Stimulated activated CD4-positive, alpha-beta T cell treated with anti-CD3 and anti-CD28 coated beads, Interleukin-1b, Interleukin-23, amount 100 ng/mL, for 48 hours (primary cell): ENCODE measurements at places on chromosomes 3 and 15.
A peak's percentile ranks its signal among the peaks of the same experiment; 100 is the strongest.

DNA sequence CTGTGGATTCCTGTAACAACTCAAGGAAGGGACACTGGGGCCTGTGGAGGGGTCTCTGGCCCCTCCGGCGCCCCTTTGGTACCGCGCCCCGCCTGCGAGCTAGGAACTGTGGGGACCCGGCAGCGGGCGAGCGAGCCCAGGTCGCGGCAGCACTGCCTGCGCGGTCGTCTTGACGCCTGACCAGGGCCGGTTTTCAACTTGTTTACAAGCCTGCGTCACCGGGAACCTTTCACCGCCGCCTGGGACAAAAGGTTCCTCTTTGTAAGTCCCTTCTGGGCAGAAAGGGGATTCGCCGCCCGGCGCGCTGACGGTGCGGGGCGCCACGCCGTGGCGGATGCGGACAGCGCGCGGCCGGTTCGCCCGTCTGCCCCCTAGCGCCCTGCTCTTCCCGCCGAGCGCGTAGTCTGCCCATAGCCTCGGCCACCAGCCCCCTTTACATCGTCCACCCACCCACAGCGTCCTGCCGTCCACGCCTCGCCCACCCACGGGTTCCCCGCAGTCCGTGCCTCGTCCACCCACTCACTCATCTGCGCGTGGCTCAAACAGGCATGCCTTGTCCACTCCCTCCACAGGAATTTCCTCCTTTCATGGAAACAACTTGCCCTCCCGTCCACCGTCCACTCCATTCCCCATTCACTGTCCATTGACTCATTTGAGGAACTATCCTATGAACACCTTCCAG is 5.5 kb upstream of the CFAP100 start:
- peak; percentile 40 for DNase-seq

- no peak for DNase-seq
Observed at GRCh38 chr3:41088882-41089281, 110.4 kb upstream of the CTNNB1 start.

- no peak for DNase-seq
Observed at GRCh38 chr3:42660131-42660715, 6.7 kb downstream of the ZBTB47 start.

DNA sequence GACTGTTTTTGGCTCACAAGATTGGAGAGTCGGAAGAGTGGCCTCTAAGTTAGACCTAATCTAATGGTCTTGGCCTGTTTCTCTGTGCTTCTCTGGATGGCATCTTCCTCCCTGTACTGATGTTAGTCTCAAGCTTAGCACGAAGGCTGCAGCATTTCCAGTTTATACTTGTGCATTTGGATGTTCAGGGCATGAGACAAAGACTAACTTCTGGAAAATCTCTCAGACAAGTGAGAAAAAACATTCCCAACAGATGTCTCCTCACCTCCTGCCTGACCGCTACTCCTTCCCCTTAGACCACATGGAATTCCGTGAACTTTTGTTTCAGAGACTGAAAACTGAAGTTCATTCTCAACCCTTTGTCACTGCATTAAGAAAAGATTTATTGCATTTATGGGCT is 410.8 kb upstream of the MCTP2 start:
- DNase-seq, result no peak

DNA sequence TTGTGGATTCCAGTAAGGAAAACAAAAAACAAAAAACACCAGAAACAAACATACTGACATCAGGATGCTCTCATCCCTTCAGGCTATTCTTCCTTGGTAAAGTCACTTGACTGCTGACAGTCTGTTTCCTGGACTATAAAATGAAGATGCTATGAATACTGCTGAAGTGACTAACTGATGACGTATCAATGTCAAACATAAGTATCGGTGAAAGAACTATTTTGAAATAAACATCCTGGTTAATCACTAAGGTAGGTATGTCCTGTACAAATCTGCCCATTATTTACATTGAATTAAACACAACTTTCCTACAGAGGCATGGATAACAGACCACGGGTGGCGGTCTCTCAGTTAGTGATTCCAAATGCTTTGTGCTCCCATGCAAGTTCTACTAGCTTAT is 45.9 kb downstream of the CHAC1 start:
- DNase-seq, result no peak

DNA sequence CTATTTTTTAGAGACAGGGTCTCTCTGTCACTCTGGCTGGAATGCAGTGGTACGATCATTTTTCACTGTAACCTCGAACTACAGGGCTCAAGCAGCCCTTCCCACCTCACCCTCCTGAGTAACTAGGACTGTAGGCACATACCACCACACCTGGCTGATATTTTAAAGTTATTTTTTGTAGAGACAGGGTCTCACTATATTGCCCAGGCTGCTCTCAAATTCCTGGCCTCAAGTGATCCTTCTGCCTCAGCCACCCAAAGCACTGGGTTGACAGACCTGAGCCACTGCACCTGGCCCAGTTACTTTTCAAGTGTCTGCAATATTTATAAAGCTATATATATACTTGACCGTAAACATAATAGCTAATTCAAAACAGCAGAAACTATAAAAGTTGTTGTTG is 75.0 kb downstream of the PIAS1 start:
- DNase-seq, result no peak
